ENCODE measurements at places on chromosomes 6 and 20.

DNA sequence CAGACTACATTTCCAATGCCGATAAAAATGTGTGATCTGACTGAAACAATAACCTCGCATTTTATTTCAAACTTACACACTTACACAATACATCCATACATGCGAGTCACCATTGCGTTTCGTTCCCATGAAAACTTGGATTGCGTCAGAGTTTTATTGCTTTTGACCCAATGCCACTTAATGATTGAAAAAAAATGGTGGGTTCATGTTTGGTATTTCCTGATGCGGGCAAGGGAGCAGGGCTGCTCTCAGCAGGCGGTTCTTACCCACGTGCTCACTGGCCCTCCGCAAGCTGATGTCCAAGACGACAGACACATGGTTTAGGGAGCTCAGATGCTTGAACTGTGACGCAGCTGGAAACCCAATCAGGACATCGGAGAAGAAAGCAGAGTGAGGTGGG lies 281.0 kb upstream of the SULF2 start:
- DNase-seq = no peak

DNA sequence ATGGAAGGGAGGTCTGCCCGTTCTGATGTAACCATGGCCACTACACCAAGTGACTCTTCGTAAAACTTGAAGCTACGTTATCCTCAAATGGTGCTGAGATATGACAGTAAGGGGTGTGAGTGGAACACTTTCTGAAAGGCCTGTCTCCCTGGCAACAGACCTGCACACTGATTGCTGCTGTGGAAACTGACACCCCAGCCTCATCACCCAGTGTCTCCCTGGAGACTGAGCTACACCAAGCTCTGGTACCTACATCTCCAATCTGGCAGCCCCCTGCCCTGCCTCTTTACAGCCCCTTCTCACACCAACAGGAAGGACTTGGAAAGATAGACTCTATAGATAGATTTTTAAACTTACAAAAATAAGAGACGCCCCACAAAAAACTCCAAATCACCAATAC lies 13.2 kb downstream of the PI16 start:
- no peak for DNase-seq

DNA sequence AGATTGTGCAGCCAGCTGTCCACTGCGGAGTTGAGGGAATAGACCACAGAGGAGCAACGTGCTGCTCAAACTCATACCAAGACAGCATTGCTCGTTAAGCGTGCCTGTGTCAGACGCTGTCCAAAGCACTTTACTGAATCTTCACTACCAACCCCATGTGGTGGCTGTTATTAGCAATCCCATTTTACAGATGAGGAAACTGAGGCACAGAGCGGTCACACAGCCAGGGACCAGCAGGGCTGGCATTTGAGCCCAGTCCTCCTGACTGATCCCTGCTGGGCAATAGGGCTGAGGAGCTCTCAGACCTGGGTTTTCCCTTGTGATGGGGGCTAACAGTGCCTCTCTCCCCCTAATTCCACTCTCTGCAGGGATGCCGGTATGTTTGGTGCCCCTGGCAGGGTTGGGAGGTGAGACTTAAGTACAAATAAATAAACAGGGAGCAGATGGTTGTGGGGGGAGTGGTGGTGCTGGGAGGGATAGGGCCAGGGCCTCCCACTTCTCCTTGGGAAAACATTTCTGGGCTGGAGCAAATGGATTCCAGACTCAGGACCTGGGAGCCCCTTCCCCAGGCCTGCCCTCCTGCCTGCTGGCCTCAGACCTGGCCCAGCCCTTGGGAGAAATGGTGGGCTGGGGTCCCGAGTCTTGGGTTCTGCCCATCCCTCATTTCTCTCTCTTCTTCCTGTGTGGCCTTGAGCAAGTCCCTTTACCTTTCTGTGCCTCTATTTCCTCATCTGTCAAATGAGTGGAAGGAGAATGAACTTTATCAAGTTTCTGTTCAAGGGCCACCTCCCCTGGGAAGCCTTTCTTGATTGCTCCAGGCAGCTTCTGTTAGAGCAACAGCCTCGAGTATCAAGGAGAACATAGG lies 17.7 kb downstream of the SRXN1 start:
- no peak for DNase-seq

- no peak for DNase-seq
These were observed 3.5 kb upstream of the BTN3A2 start for GRCh38 chr6:26361544-26361943.

- no peak for DNase-seq
These were observed 131.7 kb downstream of the DNAH8 start for GRCh38 chr6:38846844-38847243.

DNA sequence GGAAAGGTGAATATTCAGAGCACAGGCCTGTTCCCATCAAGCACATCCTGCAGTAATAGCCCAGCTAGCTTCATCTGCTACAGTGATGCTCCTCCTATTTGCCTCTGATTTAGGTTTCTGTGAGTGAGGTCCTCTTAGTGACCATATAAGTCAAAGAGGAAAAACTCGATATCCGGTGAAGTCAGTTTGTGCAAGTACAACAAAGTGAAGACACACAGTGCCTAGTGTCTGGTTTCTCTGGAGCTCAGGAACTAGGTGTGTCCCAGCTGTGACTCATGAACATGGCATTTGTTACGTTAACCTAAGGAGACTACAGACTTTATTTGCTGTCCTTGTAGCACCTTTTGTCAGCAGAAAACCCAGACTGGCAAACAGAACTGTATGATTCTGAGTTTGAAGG lies 33.9 kb downstream of the EDN1 start:
- no peak for DNase-seq

GRCh38 chr20:4708856-4709255 lies 12.9 kb upstream of the PRND start:
- DNase-seq = no peak

DNA sequence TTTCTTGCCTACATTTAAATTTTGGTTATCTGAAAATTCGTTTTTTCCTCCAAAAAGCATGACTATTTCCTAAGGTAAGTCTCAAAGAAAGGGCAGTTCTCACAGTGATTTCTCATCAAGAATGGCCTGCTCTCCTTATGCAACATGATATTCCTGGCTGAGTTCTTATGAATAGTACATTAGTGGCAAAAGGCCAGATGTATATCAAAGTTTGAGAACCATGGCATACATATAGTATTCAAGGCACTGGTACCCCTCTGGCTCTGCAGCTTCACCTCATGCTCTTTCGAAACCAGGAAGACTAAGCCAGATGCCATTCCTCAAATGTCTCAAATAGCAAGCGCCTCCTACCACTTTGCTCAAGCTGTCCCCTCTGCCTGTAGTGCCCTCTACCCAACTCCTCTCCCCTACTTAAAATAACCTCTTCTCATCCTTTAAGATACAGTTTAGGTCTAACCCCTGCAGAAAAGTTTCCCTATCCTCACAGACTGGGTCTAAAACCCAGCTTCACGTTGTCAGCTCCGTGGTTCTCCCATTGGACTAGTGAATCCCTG lies 280.3 kb downstream of the HACE1 start:
- no peak for DNase-seq

- no peak for DNase-seq
These were observed 490.4 kb downstream of the BMP2 start for GRCh38 chr20:7257692-7258466.

DNA sequence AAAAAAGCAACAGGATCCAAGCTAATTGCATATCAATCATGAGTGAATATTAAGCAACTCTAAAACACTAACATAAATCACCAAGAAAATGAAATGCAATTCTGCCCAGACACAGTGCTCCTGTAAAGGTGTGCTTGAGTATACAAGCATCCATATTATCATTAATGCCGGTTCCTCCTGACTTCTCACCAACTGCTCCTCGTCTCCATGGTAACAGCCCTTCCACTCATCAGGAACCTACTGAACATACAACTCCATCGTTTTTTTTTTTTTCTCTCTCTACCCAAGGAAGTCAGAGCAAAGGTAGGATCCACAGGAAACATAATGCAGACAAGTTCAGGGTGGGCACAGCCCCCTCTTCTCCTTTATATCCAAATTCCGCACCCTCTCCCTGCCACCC lies 12.4 kb downstream of the GABBR1 start:
- no peak for DNase-seq

- no peak for DNase-seq
These were observed 52.1 kb downstream of the CBLN4 start for GRCh38 chr20:55953201-55953600.

DNA sequence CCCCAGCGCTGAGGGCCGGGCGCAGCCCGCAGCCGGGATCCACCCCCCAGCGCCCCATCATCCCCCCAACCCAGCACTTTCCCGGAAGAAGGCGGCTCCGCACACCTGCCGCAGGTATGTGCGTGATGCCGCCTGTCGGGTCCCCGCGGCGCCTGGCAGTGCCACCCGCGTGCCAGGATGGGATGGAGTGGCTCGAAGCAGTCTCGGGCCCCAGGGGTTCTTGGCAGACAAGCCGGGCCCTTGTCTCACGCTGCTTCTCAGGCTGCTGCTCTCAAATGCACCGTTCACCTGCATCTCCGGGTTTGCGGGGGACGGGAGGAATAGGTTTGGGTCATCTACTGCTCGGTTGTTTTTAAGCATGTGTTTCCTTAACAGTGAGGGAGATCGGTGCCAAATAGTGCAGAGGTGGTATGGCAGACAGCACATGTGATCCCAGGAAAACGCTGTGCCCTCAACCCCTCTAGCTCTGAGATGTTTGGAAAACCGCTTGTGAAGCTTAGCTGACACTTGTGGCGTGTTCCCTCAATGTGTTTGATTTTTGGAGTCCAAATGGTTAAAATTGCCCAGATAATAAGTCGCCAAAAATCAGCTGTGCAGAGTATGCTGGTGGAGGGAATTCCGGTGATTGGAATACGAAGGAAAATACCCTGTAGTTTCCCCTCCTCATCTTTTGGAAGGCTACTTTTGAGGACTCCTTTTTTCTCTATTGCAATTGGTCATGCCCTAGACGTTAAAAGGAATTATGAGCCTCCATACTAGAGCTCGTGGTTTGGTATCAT lies 926 bp downstream of the MYLIP start:
- DNase-seq = no peak

DNA sequence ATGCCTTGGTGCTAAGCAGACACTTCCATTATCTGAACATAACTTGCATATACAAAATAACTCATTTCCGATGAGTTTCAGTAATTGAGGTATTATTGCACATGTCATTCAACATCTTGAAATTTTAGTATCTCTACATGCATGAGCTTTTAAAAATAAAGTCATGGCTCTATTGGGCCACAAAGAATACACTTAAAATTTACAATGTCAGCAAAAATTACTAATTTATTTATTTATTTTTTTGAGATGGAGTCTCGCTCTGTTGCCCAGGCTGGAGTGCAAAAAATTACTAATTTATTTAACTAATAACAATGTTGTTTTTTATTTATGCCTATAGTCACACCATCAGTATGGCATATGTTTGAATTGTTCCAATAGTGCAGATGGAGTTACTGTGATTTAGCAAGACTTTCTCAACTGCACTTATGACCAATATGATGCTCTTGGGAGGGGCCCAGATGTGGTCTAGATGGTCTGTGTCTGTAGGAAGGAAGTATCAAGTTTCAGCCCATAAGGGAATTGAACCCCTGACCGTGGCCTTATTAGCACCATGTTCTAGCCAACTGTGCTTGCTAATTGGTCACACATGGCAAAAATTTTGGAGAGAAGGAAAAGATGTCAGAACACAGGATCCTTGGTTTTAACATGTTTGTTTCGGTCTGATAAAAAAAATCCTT lies 370.7 kb upstream of the TSHZ2 start:
- no peak for DNase-seq

GRCh38 chr20:37537505-37537904 lies 9.8 kb upstream of the BLCAP start:
- DNase-seq = no peak

DNA sequence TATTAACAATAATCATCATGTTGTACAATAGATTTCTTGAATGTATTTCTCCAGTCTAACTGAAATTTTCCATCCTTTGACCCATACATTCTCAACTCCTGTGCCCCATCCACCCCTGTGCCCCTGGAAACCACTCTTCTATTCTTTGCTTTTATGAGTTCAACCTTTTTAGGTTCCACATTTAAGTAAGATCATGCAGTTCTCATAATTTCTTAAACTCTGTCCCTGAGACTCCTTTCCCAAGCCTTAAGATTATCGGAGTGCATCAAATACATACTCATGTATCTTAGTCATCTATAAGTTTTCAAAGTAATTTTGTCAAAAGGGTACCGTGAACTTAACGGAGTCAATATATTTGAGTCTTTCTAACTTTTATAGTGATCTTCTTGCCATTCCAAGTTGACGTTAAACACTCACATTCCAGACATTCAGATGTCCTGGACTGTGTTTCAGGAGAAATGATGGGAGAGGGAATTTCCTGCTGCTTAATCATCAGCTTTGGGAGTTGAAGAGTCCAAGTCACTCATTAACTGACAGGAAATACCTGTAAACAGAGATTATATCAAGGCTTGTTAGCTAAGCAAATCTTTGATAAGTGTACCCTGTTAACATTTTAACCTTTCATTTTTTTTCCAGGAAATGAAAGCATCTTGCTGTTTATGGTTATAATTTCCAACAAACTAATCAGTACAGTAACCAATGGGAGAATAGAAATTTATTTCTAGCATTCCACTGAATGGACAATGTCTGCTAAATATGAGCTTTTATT lies 73.3 kb downstream of the ADGRG6 start:
- DNase-seq = no peak
